Right renal pelvis (tissue), 4 donors: ENCODE measurements at places on chromosomes 16 and 17. TPM values are rescaled to one million over a fixed set of nuclear protein-coding genes. Genes with fewer than 3 reads are reported as not detected.

- DNase-seq, result no peak
Observed at GRCh38 chr17:233473-233941, 52.1 kb upstream of the DOC2B start.

GRCh38 chr17:55642741-55643140, 79.9 kb downstream of the TMEM100 start:
- no peak for DNase-seq

GRCh38 chr16:46853713-46854443, 22.9 kb upstream of the C16orf87 start:
- peak; percentile 69 for DNase-seq

DNA sequence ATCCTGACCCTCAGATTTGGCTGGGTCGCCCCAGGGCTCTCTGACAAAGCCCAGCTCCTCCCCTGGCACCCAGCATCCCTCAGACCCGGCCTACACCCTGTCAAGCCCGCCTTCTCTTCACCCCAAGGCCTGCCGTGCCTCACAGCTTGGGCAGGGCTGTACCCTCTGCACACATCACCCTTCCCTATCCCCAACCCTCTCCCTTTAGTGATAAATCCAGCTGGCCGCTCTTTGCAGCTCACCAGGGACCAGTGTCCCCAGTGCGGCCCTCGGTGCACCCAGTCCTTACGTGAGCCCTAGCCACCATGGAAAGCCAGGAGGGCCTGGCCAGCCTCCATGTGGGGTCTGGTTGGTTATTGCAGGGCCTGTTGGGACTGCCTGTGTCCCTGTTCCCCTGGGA, 74.5 kb downstream of the RAI1 start:
- DNase-seq, result no peak

GRAP gene
- polyA plus RNA-seq, result 7.4 TPM

DNA sequence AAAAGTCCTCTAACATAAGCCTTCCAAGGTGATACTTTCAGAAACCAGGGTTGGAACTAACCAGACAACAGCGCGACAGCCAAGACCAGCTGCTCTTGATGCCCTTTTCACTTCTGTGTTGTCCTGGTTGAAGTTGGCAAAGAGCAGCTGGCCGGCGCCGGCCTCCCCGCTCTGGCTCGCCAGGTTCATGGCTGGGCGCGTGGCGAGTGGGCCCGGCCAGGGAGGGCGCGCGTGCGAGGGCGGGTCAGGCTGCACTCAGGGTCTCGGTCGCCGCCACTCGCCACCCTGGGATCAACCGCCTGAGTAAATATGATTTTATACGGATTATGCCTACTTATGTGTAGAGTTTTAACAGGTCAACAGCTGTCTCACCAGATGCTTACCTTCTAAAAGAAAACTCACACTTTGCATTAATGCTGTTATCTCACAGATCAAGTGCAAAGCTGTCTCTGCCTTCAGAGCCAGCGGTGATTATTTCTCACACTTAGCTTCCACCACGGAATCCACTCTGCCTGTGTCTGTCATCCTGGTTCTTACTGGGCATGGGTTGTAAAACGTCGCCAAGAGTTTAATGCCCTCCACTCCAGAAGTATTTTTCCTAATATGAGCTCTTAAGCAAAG, 13.5 kb downstream of the KCTD2 start:
- DNase-seq, result no peak

DGKE gene
- 4.3 TPM for polyA plus RNA-seq

DNA sequence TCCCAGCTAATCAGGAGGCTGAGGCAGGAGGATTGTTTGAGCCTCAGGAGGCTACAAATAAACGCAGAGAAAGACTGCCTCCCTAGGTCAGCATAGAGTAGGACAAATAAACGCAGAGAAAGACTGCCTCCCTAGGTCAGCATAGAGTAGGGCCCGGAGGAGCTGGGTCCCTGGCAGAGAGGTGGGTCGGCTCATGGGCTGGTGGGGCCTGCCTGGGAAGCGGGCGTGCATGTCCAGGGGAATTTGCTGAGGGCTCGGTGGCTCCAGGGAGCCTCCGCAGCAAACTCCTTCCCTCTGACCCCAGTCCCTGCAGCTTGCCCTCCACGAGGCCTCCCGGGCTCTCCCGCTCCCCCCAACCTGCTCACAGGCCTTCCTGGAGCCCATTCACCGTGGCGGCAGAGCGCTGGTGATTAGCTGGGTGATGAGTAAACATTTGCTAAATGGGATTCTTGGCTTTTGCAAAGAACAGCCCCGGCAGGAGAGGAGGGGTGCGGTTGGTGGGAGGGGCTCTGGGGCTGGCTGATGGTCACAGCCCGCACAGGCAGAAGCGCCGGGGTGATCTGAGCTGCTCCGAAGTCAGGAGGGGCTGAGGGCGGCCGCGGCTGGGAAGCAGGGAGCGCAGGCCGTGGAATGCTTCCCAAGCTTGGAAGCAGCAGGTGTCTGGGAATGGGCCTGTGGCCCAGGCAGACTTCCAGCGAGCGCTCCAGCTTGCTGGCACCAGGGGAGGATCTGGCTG, 93.1 kb downstream of the RTN4RL1 start:
- DNase-seq, result no peak

- DNase-seq, result no peak
Observed at GRCh38 chr17:40089077-40089895, 11.1 kb downstream of the NR1D1 start.

GRCh38 chr17:68954146-68954896, 871 bp downstream of the ABCA8 start:
- DNase-seq, result no peak

GRCh38 chr17:30222251-30222650, 13.2 kb downstream of the SLC6A4 start:
- no peak for DNase-seq

IGSF6 gene
- 2.7 TPM for polyA plus RNA-seq

DNA sequence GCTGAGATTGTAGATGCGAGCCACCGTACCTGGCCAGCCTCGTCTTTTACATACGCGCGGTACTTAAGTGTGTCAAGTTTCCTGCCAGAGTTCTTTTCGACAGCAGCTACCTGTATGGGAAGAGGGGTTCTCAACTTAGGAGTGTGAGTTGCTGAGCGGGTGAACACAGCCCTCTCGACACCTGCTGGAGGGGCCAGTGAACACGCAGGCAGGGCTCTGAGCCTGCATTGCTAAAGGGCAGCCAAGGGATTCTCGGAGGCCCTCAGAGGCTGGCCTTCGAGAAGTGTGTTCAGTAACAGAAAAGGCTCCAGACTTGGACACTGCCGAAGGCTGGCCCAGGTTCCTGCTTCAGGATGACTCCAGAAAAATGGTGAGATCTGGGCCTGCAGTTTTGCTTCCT, 6.1 kb downstream of the ZC3H18 start:
- no peak for DNase-seq

HOXB1 gene
- polyA plus RNA-seq, result 0.34 TPM

MYO15A gene
- polyA plus RNA-seq, result 2.7 TPM

DNA sequence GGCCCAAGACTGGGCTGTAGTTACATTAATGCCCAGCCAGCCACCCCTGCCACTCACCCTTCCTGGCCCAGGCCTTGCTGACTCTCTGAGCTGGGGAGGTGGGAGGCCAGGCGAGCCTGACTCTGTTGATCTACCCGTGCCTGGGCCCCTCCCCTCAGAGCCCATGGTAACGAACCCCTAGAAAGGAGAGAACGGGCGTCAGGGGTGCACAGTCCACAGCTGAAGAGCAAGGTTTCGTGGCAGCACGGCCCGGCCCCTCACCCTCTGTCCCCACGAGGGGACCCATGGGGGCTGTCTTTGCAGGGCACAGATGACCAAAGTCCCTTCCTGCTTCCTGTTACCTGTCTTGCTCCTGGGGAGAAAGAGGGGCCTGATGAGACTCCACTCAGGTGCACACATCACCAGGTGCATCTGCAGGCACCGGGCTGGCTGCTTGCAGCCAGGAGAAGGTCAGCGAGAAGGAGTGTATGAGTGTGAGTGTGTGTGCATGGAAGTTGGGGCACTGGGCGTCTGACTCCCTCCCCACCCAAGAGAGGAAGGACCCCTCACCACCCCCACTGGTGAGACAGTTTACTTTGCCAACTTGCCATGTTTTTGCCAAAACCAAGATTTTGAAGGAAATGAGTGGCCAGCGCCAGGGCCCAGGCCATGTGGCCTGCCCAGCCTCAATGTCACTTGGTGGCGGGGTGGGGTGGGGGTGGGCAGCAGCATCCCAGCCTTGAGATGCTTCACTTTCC, 359.1 kb downstream of the SEC14L1 start:
- DNase-seq, result no peak

CTRL gene
- 6.8 TPM for polyA plus RNA-seq

DNA sequence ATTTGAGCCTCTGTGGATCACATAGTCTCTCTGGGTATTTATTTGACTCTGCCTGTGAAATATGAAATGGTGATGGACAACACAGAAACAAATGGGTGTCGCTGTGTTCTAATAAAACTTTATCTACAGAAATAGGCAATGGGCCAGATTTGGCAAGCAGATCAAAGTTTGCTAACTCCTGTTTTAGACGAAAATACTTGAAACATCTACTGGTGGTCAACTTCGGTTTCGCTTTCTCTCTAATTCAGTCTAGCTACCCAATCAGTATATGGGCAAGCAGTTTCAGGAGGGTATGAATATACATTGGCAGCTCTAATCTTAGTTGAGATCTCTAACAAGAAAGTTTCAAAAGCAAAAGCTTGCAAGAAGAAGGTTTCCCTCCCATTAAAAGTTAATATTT, 60.1 kb upstream of the DYNLRB2 start:
- DNase-seq, result no peak

DNA sequence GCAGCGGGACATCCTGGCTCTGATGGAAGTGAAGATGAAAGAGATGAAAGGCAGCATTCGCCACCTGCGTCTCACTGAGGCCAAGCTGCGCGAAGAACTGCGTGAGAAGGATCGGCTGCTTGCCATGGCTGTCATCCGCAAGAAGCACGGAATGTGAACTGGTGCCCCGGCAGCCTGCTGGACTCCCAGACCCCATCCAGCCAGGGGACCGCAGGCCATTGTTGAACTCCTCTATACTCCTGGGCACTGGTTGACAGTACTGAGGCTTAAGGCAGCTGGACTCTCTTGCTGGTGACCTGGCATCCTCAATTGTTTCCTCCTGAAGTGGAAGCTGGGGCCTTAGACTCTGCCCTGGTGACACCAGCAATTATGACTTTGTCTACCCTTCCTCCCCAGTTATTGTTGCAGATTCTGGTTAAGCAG, 1.2 kb downstream of the THAP11 start:
- no peak for DNase-seq
